Mammary microvascular endothelial cell (primary cell): ENCODE measurements at places on chromosomes 1 and 21. TPM values are rescaled to one million over a fixed set of nuclear protein-coding genes. Genes with fewer than 3 reads are reported as not detected.

The CCT3 gene
- total RNA-seq = 398 and 431 TPM in 2 replicates

The XCL1 gene
- not detected in 2 replicates for total RNA-seq

The GUCA2A gene
- not detected in 2 replicates for total RNA-seq

The LYPLA2 gene
- total RNA-seq = 102 and 127 TPM in 2 replicates

The LELP1 gene
- not detected in 2 replicates for total RNA-seq

The MRPL39 gene
- total RNA-seq = 34.0 and 35.8 TPM in 2 replicates

The ENAH gene
- total RNA-seq = 45.1 and 47.0 TPM in 2 replicates

The TLCD4 gene
- total RNA-seq = 0.07 and 0.10 TPM in 2 replicates

The CD247 gene
- not detected in 2 replicates for total RNA-seq

The ZBTB8B gene
- total RNA-seq = under 0.01 TPM in 1 of 2 replicates, not detected in the other

The AGBL4 gene
- not detected in 2 replicates for total RNA-seq

The IL12RB2 gene
- total RNA-seq = not detected in 2 replicates

The LEFTY2 gene
- total RNA-seq = not detected in 2 replicates

The MTMR11 gene
- total RNA-seq = 1.7 and 3.7 TPM in 2 replicates

The KRTAP10-4 gene
- total RNA-seq = not detected in 2 replicates

The DNAJC6 gene
- 3.2 and 4.1 TPM in 2 replicates for total RNA-seq

The OR2T33 gene
- total RNA-seq = not detected in 2 replicates

The KLHDC9 gene
- total RNA-seq = 1.1 and 2.6 TPM in 2 replicates

The BRINP3 gene
- total RNA-seq = not detected in 2 replicates

The OPRD1 gene
- not detected in 2 replicates for total RNA-seq

The RGS1 gene
- total RNA-seq = not detected in 2 replicates

The CAPZB gene
- 106 and 137 TPM in 2 replicates for total RNA-seq

The DUSP10 gene
- 2.9 and 4.6 TPM in 2 replicates for total RNA-seq

The PRRX1 gene
- not detected in 2 replicates for total RNA-seq

The GBP6 gene
- not detected in 2 replicates for total RNA-seq

The DMRTA2 gene
- not detected in 2 replicates for total RNA-seq

The CYP4X1 gene
- 0.33 TPM in 1 of 2 replicates, not detected in the other for total RNA-seq

The OLIG2 gene
- not detected in 2 replicates for total RNA-seq

The PODN gene
- not detected in 2 replicates for total RNA-seq

The CACNA1E gene
- not detected in 2 replicates for total RNA-seq

The CFHR1 gene
- total RNA-seq = not detected in 2 replicates

The TNNI3K gene
- total RNA-seq = not detected in 2 replicates

The MYOC gene
- total RNA-seq = not detected in 2 replicates

The ESPN gene
- 0.67 and 1.1 TPM in 2 replicates for total RNA-seq

The HHAT gene
- total RNA-seq = 1.7 and 1.8 TPM in 2 replicates

The RPE65 gene
- total RNA-seq = not detected in 2 replicates

The TNFSF4 gene
- 21.2 and 31.6 TPM in 2 replicates for total RNA-seq

The ATAD3C gene
- total RNA-seq = 0.07 TPM in 1 of 2 replicates, not detected in the other

The ADARB1 gene
- 29.0 and 30.4 TPM in 2 replicates for total RNA-seq

The LCE1E gene
- total RNA-seq = not detected in 2 replicates

The OR10J1 gene
- not detected in 2 replicates for total RNA-seq

The CYP2J2 gene
- 0.20 TPM in 1 of 2 replicates, not detected in the other for total RNA-seq

The S100A3 gene
- total RNA-seq = 9.7 and 12.4 TPM in 2 replicates

The CATSPER4 gene
- total RNA-seq = not detected in 2 replicates

The CFHR5 gene
- not detected in 2 replicates for total RNA-seq

The CNR2 gene
- not detected in 2 replicates for total RNA-seq

The SPATA1 gene
- total RNA-seq = 0.25 TPM in 1 of 2 replicates, not detected in the other

The CCDC185 gene
- total RNA-seq = not detected in 2 replicates
